ENCODE measurements at places on chromosomes 1 and 21. TPM values are rescaled to one million over a fixed set of nuclear protein-coding genes. Genes with fewer than 3 reads are reported as not detected.

DNA sequence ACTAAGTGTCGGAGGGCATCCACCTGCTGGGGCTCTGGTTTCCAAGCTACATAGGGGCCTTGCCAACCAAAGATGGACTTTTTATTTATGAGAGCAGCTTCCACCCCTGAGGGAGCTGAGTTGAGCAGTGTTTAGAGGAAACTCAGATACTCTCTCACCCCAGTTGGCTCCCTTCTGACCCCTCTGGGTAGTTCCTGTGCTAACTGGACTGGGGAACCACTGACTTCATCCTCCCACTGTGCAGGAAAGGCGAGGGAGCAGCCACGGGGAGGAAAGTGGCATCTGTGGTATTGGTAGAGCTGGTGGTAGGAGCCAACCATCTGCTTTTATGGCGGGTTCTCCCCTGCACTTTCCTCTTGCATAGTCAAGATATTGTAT lies 70.4 kb downstream of the MPZL1 start:
- no peaks in the 10 kb centered on the region for H3K27me3 ChIP-seq
- H3K36me3 ChIP-seq: peaks cover 30% of the 10 kb centered on the region
- DNase-seq: no peak
- no peak overlapping the region for H3K4me3 ChIP-seq
- H3K4me1 ChIP-seq: peaks cover 6% of the 10 kb centered on the region

GRCh38 chr1:31911994-31912780 lies 26.0 kb downstream of the PTP4A2 start:
- DNase-seq: no peak
- H3K36me3 ChIP-seq: peaks cover 76% of the 10 kb centered on the region
- H3K4me1 ChIP-seq: peaks cover 7% of the 10 kb centered on the region
- peak overlapping the region; percentile 53 for H3K4me3 ChIP-seq
- no peak overlapping the region for H3K27ac ChIP-seq
- H3K27me3 ChIP-seq: no peaks in the 10 kb centered on the region

FCGR1A gene
- not detected for total RNA-seq

- H3K27me3 ChIP-seq: peaks cover 22% of the 10 kb centered on the region
- H3K4me1 ChIP-seq: no peaks in the 10 kb centered on the region
- peaks cover 18% of the 10 kb centered on the region for H3K36me3 ChIP-seq
- H3K27ac ChIP-seq: no peak overlapping the region
- DNase-seq: no peak
Observed at GRCh38 chr1:155858800-155859233, 550 bp upstream of the SYT11 start.

CYP4Z1 gene
- not detected for total RNA-seq

Measured in endodermal cell (in vitro differentiated cells).